Fibroblast of upper back skin (primary cell): ENCODE measurements at places on chromosomes 4 and X.
A peak's percentile ranks its signal among the peaks of the same experiment; 100 is the strongest.

DNA sequence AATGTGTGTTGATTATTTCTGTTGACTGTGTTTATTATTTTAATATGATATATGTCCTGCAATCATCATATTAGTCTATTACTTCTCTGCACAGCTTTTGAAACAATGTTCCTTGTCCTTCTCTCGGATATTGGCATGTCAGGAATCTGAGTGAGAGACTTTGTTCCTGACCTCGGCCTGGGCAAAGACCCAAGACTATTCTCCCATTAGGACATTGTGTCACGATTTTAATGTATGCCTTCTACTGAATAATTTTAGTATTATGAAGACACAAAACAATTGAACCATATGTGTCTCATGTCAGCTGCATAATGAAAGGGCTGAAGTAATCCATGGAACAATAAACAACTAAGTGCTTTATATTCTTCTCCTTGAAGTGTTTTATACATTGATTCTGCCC lies 580.8 kb upstream of the TENM3 start:
- peak; percentile 90 for DNase-seq

DNA sequence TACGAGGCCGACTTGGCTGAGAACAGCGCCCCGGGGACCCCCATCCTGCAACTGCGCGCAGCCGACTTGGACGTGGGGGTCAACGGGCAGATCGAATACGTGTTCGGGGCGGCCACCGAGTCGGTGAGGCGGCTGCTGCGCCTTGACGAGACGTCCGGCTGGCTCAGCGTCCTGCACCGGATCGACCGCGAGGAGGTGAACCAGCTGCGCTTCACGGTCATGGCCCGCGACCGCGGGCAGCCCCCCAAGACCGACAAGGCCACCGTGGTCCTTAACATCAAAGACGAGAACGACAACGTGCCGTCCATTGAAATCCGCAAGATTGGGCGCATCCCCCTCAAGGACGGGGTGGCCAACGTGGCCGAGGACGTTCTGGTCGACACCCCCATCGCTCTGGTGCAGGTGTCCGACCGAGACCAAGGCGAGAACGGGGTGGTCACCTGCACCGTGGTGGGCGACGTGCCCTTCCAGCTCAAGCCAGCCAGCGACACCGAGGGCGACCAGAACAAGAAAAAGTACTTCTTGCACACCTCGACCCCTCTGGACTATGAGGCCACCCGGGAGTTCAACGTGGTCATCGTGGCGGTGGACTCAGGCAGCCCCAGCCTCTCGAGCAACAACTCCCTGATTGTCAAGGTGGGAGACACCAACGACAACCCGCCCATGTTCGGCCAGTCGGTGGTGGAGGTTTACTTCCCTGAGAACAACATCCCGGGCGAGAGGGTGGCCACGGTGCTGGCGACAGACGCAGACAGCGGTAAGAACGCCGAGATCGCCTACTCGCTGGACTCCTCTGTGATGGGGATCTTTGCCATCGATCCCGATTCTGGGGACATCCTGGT lies 2.4 kb downstream of the PCDH7 start:
- DNase-seq = no peak

GRCh38 chrX:139930916-139931645 lies 1.8 kb downstream of the ATP11C start:
- no peak for DNase-seq

DNA sequence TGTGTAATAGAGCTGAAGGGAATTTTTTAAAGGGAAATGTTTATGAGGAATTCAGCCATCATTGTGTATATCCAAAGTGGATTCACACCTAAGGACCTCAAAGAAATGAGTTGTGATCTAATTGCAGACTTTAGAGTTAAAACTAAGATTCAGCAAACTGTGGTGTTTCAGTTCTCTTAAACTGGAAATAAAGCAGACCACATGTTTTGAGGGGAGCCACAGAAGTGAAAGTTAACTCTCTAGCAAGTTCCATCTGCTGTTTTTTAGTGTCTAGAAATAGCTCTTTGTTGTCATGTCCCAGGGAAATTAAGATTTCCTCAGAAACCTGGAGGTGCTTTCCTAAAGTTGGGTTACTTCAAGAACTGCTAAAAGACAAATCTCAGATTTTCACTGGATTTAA lies 97.3 kb upstream of the DDX3X start:
- no peak for DNase-seq

DNA sequence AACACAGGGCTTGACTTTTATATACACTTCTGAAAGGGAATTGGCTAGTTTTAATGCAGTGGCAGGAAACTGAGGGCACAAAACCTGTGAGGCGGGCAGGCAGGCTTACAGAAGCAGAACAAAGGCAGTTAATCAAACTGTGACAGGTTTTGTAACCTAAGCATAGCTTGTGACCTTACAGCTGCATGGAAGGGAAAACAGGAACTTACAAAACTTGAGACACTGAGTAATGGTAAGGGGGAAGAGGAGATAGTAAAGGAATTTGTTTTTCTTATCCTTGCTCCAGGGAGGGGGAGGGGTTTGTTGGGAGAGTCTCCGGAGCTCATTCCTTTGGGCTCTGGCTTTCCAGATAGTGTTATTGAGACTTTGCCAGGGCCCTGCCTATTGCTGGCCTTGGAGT lies 55.6 kb downstream of the SLITRK4 start:
- peak; percentile 0 for DNase-seq
